ENCODE measurements at places on chromosomes 7 and 10.

GRCh38 chr7:68752485-68753178 lies 845.6 kb upstream of the AUTS2 start:
- no peak for DNase-seq

- no peak for DNase-seq
Observed at GRCh38 chr7:75611557-75612178, 119.5 kb downstream of the SPDYE5 start.

GRCh38 chr10:51691135-51691534 lies 8.3 kb downstream of the CSTF2T start:
- DNase-seq: no peak

DNA sequence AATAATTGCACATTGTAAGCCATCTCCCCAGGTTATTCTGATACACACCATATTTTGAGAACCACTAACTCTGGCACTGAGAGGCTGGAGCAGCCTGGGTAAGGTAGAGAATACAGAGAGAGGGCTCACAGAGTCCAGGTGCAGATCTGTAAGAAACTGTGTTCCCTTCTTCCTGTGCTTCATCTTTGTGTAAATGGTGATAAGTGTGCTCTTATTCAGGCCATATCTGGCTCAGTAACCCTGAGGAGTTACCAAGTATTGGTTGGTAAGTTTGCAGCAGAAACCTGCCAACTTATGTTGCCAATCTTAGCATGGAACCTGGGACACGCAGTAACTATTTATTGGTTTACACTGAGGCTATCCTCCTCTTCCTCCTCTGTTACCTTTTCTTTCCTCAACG lies 16.2 kb upstream of the ICA1 start:
- DNase-seq: no peak

DNA sequence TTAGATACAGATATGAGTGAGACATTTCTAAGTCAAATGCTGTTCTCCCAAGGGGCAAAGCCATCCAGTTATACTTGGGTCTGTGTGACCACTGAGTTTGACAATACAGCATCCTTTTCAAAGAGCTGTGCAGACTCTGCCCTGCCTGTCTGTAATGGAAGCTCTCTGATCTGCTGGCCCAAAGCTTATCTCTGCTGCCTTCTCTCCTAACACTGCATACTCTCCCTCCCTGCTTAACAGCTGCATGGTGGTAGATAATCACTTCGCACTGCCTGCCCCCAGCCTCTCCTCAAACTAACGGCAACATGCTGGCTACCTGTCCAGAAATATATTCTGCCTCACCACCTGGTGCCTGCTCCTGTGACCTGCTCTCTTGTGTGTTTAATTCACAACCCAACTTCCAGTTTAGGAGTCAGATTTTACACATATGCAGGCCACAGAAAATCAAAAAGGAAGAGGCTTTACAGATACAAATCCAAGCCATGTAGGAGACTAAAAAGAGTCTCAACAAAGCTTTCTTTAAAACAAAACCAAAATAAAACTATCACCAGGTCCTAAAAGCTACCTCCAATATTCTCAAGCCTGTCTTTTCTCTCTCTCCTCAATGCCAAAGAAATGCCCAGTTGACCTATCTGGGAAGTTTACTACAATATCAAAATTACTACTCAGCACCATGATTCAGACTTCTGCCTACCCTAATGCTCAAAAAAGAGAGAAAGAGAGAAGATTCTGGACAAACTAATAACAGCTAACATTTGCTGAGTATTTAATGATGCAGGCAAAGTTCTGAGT lies 145.6 kb downstream of the RELN start:
- DNase-seq: no peak

DNA sequence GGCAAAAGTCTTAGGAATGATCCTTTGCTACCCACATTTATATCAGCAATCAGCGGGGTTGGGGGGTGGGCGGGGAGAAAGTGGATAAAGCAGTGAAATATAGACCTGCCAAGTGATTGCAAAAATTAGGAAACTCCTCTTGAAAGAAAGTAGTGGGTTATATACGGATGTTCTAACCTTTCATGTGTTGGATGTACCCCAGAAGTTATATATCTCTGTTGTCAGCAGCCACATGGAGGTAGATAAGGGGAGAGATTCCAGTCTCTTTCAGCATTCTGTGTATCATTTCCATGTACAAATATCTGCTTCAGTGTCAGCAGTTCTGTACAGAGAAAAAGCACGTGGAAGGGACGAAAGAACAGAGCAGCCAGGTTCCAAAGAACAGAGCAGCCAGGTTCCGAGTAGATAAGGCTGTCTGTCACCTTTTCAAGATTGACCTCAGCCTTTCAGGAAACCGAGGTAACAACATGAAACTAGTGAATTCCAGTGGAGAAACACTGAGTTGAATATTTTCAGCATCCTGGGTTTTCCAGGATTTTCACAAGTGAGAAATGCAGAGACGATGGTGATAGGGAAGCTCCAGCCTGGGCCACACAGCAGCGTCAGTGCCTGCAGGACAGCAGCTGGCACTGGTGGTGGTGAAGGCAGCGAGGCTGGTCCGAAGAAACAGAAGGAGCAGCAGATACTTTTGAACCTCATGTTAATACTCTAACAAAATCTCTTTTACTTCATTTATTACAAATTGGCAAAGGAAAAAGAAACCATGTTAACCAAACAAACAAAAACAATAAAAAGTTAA lies 212.3 kb downstream of the C7orf25 start:
- DNase-seq: no peak

- DNase-seq: no peak
Observed at GRCh38 chr10:48523212-48523819, 81.6 kb downstream of the ARHGAP22 start.

- no peak for DNase-seq
Observed at GRCh38 chr10:46291817-46292572, 5.2 kb downstream of the ANTXRL start.

GRCh38 chr7:138395763-138396162 lies 64.3 kb upstream of the TRIM24 start:
- DNase-seq: no peak

- DNase-seq: no peak
Observed at GRCh38 chr10:68562661-68563570, 2.8 kb downstream of the TET1 start.

DNA sequence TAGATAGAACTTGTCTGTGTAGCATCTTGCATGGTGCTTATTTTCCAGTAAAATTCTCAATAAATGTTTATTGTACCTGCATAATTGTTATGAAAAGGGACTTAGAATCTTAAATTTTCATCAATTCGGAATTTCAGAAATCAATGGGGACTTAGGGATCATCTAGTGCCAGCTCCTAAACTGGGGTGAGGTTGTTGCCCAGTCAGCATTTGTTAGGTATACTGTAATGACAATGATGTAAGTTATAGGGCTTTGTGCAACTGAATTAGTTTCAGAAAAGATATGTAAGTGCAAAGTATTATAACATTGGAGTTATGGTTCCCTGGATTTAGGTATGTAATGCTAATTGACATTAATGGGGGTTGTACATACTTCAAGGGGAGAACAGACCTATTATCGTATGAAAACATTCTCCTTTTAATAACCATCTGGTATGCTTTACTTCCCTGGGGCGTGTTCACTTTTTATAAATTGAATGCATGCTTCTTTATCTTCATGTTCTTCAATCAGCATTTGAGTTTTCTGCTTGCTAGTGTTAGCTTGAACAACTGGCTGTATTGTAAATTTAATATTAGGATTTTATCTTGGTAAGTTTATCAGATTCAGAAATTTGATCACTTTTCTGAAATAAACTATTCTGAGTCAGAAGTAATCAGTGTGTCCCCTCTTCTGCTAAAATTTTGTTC lies 270.3 kb downstream of the BBS9 start:
- no peak for DNase-seq

GRCh38 chr7:135374736-135375135 lies 135.2 kb downstream of the CNOT4 start:
- no peak for DNase-seq

- DNase-seq: no peak
Observed at GRCh38 chr10:82757397-82757796, 882.4 kb downstream of the NRG3 start.

- no peak for DNase-seq
Observed at GRCh38 chr7:44311561-44312495, 13.6 kb downstream of the CAMK2B start.

DNA sequence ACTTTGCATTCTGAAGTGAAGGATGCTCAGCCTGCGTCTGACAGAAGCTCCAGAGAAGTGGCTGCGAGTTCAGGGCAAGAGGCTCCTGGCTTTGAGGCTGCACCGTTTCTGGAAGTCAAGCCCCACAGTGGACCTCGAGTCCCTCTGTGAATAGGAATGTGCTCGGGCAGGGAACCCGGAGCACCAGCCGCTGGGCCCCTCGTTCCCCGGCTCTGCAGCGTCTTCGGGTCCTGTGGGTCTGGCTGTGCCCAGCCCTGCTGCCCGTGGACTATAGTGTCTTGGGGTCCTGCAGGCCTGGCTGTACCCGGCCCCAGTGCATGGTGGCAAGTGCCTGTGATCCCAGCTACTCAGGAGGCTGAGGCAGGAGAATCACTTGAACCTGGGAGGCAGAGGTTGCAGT lies 45.3 kb upstream of the PRKAR1B start:
- no peak for DNase-seq

DNA sequence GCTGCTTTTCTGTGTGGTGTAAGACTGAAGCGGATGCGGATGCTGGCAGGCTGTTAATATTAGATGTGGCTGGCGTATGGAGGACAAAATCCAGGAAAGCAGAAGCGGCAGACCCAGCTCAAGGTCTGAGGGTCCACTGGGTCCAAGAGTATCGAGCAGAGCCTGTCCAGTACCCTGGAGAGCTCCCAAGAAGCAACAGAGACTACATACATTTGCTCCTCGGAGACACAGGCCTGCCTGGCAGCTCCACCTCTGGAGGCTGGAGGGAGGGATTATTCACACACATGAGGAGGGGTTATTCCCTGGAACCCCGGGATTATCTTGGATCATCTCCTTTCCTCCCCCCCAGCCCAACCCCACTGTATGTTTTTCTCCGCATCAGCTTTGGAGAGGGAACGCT lies 31.3 kb upstream of the LOXL4 start:
- DNase-seq: no peak

- DNase-seq: no peak
Observed at GRCh38 chr10:86180861-86181260, 185.7 kb downstream of the GRID1 start.

GRCh38 chr7:134780166-134780828 lies 863 bp downstream of the CALD1 start:
- DNase-seq: no peak

All from activated CD4-positive, alpha-beta T cell treated with anti-CD3 and anti-CD28 coated beads, Interleukin-2, amount 50 U/mL, for 24 hours (primary cell).